Common myeloid progenitor, CD34-positive (primary cell): ENCODE measurements at places on chromosomes 1 and 21.

DNA sequence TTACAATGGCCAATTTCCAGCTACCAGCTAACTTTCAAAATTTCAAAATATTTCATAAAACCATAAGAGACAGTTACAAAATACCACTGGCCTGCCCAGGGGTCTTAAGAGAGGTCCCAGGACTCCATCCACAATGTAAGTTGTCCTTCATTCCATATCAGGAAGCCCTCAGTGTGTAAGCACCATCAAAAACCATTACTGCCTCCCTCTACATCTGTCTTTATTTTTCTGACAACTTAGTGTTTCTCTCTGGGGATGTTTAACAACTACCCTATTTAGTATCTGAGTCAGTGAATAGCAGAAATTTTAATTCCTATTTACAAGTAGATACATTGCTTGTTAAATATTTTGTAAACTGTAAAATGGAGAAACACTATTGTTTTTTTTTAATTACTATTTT, 339.3 kb upstream of the ADAMTS5 start:
- DNase-seq: no peak

- DNase-seq: no peak
Observed at GRCh38 chr1:2053217-2053616, 3.0 kb downstream of the PRKCZ start.

DNA sequence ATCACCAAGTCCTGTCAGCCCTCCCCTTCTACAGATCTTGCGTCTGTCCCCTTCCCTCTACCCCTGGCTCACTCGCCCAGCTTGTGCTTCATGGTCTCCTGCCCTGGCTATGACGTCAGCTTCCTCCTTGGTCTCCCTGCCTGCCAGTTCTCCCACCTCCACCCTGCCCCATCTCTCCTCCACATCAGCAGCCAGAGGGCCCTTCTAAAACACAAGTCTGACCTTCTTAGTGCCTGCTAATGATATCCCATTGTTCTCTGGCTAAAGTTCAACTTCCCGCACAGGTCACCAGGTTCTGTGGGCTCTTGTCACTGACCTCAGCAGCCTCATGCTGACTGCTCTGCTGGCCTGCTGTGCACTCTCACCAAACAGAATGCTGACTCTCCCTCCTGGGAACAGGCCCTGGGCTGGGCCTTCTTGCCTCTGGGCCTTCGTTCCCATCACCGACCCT, 24.7 kb upstream of the MYCL start:
- no peak for DNase-seq

- no peak for DNase-seq
Observed at GRCh38 chr1:183030053-183030452, 6.8 kb downstream of the LAMC1 start.

DNA sequence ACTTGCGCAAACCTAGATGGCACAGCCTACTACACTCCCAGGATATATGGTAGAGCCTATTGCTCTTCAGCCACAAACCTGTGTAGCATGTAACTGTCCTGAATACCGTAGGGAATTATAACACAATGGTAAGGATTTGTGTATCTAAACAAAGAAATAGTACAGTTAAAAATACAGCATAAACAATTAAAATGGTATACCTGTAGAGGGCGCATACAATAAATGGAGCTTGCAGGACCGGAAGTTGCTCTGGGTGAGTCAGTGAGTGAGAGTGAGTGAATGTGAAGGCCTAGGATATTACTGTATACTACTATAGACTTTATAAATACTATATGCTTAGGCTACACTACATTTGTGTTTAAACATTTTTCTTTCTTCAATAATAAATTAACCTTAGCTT, 99.3 kb downstream of the PLD5 start:
- DNase-seq: no peak

DNA sequence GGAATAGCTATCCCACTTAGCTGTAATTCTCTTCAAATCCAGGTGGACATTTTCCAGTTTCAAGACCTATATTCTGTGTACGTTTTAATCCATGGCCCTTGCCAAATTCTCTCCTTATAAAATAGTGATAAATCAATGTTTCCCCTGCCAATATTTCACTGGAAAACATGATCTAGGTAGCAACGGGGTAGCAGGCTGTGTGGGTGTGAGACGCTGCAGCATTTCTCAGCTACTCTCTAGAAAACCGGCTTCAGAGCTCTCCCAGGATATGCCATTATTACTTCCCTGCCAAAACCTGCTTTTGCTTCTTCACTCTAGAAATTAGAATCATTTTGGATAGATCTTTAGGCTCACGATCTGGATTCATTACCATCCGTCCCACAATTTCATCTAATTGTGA, 82.1 kb upstream of the SIPA1L2 start:
- DNase-seq: no peak

- no peak for DNase-seq
Observed at GRCh38 chr21:44484498-44485253, 29.4 kb downstream of the LRRC3 start.

DNA sequence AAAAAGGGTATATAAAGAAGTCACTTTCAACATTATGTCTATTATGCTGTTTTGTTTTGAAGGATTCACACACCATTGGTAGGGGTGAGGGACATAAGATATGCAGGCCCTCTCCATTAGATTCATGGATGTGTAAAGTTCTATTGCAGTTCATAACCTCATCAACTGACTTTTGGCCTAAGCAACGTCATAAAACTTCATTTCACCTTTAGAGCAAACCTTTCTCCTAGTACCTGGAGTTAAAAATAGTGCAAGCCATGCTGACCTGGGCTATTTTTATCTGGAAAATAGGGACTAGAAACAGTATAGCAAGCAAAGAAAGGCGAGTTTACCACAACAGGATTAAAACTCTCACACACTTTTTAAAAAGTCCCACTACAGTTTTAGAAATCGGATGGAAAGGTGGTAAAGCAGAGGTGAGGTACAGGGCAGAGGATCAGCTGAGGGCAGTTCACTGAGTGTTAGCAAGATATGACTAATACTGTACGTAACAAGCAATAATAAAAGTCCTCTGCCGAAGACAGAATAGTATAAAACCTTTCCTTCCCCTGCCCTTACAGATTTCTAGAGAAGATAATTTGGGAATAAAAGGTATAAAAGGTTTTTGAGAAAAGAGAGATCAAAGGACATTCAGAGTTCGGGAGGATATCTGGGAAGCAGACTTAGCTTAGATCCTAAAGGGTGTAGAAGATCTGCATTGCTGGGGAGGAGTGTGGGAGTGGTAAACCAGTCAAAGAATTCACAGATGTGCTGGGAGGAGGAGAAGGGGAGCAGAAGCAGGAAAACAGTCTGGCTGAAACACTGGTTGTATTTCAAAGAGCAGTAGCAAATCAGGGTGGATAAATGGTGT, 14.3 kb downstream of the EGLN1 start:
- DNase-seq: no peak

GRCh38 chr1:19010995-19011844, 54.7 kb upstream of the IFFO2 start:
- peak; percentile 60 for DNase-seq

DNA sequence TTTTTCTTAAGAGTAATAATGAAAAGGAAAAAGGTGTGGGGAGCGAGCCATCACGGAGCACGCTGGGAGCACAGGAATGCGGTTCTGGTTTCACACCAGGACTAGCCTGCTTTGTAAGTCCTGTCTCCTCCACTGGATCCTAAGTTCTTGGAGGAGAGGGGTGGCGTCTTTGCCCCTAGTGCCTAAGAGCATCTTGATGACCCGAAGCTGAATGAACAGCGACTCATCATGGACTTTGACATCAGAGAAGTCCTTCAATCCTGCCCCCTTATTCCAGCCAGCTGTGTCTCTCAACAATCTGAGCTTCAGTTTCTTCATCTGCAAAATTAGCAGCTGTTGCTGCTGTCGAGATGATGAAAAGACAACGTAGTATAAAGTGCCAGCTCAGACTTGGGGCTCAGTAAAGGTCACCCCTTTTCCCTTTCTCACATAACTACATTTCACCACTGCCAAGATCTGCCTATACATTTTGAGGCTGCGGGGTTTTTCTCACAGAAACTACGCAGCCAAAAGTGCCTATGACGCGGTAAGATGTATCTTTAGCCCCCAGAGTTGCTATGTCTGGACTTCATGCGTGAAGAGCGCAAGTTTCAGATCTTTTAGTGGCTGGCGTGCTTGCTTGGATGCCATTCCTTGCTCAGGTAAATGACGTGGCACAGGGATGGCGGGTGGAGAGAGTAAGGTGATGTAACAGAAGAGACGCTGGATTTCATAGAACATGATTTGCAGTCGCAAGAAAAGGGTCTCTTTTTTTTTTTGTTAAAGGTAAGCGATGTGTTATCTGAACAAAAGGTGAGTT, 4.9 kb upstream of the PRDM2 start:
- no peak for DNase-seq

GRCh38 chr1:63752176-63752575, 21.6 kb upstream of the ROR1 start:
- DNase-seq: no peak
